HFF-Myc (cell line): ENCODE measurements at places on chromosomes 12 and 14.

- DNase-seq = no peak
These were observed 152.1 kb downstream of the SRGAP1 start for GRCh38 chr12:63996556-63996955.

DNA sequence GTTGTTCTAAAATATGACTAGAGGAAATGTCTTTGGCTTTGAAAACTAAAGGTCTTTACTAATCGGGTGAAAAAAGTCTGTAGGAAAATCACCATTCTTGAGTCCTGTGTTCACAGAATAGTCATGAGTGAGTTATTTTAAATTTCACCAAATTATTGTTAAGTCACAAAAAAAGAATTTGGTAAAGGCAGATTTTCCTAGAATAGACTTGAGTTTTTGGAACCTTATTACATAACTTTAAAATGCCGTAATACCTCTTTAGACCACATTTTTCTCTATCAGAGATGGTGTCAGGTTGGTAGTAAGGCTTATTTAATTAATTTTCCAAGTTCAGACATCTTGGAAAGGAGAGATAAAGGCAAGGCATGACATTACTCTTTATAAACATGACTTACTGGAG is 184.7 kb upstream of the GARIN2 start:
- DNase-seq = no peak

- no peak for DNase-seq
These were observed 851.1 kb upstream of the MGAT4C start for GRCh38 chr12:87107270-87107669.

DNA sequence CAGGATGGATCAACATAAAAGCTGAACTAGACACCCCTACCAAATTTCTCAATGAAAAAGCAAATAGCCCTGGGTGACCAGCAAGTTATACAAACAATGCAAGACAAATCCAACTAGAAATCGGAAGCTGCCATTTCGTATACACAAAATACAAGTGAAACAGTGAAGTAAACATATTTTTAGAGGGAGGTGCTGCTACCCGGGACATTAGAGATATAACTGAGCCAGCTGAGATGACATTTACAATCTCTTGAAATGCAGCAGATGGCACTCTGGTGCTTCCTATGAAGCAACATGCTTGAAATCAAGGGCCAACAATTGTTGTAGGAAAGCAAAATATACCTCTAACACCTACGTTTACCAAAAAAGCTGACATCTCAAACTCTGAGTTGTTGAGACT is 25.5 kb downstream of the BDKRB1 start:
- DNase-seq = no peak

- no peak for DNase-seq
These were observed 48.6 kb downstream of the GPR68 start for GRCh38 chr14:91195881-91196280.

GRCh38 chr12:110245369-110245772 is 35.7 kb upstream of the ATP2A2 start:
- no peak for DNase-seq

- DNase-seq = no peak
These were observed 38.8 kb downstream of the HSD17B6 start for GRCh38 chr12:56801661-56802622.

DNA sequence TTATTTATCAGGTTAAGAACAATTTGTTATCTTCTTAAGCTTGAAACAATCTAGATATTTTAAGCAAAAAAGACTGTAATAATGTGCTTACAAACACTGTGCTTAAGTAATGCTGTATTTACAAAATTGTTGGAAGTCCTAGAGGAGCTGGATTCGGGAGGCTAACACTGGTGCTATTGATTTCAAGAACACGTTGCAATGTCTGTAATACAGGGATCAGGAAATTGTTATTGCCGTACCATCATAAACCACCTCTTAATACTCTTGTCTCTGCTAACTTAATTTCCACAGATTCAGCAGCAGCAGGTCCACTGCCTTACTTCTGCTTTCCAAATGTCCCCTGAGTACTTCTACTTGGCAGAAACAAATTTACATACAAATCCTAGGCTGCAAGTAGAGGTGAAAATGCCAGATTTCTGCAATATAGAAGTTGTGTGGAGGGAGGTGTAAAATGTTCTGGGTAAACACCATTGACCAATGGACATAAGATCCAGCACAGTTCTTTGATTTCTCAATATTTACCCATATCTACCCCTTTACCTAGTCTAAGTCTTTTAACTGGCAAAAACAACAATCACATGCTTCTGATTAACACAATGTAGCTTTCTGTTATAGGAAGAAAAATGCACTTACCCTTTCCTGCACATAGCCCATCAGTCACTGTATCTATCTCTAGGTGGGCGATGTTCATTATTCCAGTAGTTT is 663.4 kb downstream of the TMTC2 start:
- DNase-seq = no peak

DNA sequence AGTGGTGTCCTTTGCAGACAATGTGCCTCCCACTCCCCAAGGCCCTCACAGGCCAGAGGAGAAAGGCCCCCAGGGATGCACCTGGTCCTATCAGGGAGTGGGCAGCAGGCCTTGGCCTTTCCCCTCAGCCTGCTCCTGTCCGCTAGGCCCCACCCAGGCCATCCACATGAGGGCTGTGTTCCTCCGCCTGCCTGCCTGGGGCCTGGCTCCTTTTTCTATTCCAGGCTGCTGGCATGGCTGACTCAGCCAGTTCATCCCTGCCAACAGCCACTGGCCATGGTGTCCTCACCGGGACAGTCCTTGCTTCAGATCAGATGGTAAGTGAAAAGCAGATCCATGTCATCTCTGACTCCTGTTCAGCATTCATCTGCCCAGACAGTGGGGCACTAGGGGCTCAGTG is 13.4 kb downstream of the ISM2 start:
- no peak for DNase-seq

GRCh38 chr12:32702946-32703345 is 23.8 kb downstream of the DNM1L start:
- DNase-seq = no peak

GRCh38 chr12:58521796-58522195 is 398.5 kb downstream of the LRIG3 start:
- DNase-seq = no peak

DNA sequence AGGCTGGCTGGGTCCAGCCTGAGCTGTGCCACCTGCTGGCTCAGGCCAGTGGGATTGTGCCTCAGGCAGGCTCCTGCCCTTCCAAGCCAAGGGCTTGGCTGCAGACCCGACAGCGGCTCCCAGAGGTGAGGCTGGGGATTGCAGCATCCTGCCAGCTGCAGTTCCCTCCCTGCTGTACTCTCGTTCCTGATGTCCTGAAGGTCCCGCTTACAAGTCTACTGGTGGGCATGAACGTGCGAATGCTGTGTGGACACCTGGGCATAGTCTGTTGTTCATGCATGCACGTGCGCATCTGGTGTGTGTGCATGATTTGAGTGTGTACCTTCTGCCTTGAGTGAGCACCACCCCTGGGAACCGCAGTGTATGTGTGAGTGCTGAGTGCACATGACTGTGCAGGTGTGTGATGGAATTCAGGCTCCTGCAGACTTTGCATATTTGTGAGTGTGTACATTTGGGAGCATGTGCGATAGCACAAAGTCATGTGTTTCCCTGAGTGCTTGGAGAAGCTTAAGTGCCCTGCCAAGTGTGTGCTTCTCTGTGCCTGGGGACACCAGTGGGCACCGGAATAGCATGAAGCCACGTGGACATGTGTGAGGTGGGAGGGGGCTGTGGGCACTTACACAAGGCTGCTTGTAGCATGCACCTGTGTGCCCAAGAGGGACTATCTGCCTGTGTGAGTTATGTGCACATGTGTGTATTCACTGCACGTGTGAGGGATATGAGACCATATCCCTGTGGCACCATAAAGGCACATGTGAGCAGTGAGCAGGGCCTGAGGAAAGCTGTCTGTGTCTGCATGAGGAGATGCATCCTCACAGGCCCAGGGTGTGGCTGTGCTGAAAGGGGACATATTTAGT is 19.3 kb upstream of the KRT7 start:
- DNase-seq = no peak

- no peak for DNase-seq
These were observed 16.0 kb downstream of the FZD10 start for GRCh38 chr12:130178282-130178681.

- no peak for DNase-seq
These were observed 166.7 kb downstream of the ALG10 start for GRCh38 chr12:34188974-34189373.

- no peak for DNase-seq
These were observed 163.3 kb downstream of the ETV6 start for GRCh38 chr12:11812586-11813437.
